ENCODE measurements at places on chromosomes 2 and 18.

- DNase-seq: no peak
These were observed 697 bp upstream of the SPATS2L start for GRCh38 chr2:200305797-200306195.

DNA sequence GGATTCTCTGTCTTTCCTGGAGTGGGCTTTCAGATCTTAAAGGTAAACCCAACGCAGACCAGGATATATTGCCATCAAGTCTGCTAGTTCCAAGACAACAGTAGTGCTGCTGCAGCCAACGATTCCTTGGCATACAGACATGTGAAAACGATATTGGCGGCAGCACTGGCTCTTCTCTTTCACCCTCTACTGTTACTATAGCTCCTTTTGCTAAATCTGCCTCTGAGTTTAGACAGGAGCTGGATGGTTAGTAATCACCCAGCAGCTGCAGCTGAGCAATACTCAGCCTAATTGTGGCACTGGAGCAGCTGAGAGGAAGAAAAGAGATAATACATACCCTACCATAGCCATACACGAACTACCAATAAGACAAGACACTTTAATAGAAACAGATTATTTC lies 4.0 kb downstream of the YES1 start:
- no peak for DNase-seq

- DNase-seq: no peak
These were observed 470.7 kb upstream of the ZEB2 start for GRCh38 chr2:144990661-144991060.

GRCh38 chr2:3703757-3704355 lies 481 bp downstream of the DCDC2C start:
- DNase-seq: no peak

DNA sequence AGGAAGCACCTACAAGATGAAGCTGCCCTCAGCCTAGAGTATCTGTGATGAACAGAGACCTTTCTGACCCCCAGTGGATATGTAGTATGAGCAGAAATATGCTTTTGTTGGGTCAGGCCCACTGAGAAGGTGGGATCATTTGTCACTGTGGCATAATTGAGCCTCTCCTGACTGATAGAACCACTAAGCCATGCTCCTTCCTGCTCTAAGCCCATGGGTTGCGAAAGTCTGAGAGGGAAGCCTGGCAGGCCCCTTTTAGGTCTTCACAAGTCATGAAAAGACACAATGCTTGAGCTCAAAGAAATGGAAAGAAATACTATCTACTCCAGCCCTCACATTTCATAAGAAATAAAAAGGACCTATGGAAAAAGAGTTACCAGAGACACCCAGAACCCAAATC lies 127.7 kb downstream of the TNS1 start:
- DNase-seq: no peak

GRCh38 chr2:107597507-107597906 lies 229.2 kb upstream of the RGPD4 start:
- no peak for DNase-seq

GRCh38 chr2:71070294-71071093 lies 2.0 kb downstream of the NAGK start:
- DNase-seq: no peak

DNA sequence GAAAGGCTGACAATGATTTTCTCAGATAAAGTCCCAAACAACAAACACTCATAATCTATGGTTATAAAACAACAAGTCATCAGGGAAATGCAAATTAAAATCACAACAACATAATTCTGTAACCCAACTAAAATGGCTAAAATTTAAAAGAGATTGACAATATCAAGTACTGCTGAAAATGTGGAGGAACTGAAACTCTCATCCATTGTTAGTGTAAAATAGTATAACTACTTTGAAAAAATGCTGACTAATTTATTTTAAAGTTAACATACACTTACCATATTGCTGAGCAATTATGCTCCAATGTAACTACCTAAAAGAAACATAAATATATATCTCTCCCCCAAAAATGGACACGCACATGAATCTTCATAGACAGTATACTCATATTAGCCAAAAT lies 245.9 kb upstream of the SPOPL start:
- DNase-seq: no peak

GRCh38 chr2:235685024-235685721 lies 191.3 kb downstream of the AGAP1 start:
- no peak for DNase-seq

GRCh38 chr2:11675423-11676112 lies 5.6 kb upstream of the NTSR2 start:
- no peak for DNase-seq

GRCh38 chr2:230996661-230997060 lies 740 bp downstream of the SPATA3 start:
- DNase-seq: no peak

DNA sequence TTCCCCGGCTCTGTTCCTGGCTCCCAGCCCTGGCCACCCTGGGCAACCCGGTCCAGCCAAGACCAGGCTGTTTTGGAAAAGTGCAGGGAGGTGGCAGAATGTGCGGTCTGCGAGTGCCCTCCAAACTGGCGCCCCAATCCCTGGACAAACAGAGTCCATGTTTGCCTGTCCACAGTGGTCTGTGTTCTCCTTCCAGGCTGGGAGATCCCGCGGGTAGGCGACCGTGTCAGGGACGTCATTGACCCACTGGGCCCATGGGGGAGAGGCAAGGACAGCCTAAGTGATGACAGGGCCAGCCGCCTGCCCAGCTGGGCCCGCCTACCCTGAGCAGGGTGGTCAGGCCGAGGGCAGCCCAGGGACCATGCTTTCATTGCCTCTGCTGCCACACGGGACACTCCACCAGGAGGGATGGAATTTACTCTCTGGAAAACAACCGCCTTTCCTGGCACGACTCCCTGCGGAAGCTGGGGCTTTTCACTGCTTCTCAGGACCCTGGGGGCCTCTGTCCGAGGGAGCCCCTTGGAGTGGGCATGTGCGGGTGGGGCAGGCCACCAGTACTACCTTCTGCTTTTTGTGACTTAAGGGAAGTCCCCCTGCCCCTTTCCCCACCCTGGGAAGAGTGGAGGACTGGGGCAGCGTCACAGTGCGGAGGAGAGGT lies 20.1 kb downstream of the CYP26B1 start:
- DNase-seq: no peak

GRCh38 chr2:231409776-231410175 lies 14.3 kb downstream of the B3GNT7 start:
- no peak for DNase-seq

DNA sequence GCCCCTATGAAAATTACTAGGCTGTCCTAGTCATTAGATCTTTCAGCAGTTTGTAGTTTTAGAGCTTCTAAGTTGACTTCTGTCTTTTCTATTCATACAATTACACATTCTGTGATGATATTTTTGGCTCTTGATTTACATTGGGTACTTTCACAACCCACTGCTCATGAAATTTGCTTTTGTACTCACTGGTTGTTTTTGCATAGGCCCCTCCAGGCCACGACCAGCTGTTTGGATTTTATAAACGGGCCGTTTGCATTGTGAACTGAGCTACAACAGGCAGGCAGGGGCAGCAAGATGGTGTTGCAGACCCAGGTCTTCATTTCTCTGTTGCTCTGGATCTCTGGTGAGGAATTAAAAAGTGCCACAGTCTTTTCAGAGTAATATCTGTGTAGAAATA lies 193.8 kb downstream of the RPIA start:
- no peak for DNase-seq

DNA sequence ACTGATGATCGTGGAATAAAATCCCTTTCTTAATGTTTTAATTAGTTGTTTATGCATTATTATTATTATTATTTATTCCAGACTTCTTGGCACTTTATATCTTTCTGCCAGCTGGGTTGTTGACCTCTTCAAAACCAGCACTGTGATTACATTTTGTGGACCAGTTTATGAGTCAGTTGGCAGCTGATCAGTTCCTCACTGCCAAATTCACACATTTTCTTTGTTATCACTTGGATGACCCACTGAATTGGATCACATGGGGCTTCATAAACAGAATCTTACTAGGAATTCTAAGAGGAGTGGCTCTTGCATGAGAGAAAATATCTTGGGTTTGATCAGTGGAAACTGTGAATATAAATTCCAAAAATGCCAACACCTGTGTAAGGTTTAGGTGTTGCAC lies 321.8 kb upstream of the SPRED2 start:
- DNase-seq: no peak
